Chondrocyte (in vitro differentiated cells): ENCODE measurements at places on chromosomes 16 and 17. TPM values are rescaled to one million over a fixed set of nuclear protein-coding genes. Genes with fewer than 3 reads are reported as not detected.

DNA sequence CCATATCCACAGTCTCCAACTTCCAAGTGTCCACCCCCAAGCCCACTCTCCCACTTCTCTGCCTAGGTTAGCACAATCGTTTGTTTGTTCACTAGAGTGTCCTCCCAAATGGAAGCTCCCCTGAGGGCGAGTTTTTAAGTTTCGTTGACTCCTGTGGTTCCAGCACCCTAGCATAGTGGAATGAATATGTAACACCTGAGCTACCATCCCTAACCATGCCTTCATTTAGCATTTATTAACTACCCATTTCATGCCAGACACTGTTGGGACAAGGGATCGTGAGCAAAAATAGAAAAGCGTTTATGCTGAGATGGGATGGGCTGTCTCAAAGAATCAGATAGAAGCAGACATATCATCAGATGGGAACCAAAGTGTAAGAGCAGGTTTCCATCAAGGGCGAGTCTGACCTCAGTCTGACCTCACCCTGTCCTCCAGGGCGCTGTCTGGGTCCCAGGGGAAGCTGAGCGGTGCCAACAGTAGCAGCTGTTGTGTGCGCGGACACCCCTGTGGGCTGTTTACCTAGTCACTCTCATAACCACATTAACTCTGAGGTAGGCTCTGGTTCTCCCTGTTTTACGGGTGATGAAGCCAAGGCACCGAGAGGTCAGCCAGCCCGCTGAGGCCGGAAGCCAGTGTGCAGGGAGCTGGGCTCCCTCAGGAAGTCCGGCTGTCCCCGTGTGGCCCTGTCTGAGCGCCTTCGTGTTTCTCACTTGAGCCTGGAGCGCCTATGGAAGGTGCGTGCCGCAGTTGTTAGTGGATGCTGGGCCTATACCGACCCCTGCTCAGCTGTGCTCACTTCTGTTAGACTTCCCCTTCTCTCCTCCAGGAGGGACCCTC is 6.2 kb downstream of the CNP start:
- peaks cover 31% of the 10 kb centered on the region for H3K4me1 ChIP-seq
- H3K4me3 ChIP-seq = no peak overlapping the region
- no peaks in the 10 kb centered on the region for H3K27me3 ChIP-seq
- peak; percentile 65 for DNase-seq

DNA sequence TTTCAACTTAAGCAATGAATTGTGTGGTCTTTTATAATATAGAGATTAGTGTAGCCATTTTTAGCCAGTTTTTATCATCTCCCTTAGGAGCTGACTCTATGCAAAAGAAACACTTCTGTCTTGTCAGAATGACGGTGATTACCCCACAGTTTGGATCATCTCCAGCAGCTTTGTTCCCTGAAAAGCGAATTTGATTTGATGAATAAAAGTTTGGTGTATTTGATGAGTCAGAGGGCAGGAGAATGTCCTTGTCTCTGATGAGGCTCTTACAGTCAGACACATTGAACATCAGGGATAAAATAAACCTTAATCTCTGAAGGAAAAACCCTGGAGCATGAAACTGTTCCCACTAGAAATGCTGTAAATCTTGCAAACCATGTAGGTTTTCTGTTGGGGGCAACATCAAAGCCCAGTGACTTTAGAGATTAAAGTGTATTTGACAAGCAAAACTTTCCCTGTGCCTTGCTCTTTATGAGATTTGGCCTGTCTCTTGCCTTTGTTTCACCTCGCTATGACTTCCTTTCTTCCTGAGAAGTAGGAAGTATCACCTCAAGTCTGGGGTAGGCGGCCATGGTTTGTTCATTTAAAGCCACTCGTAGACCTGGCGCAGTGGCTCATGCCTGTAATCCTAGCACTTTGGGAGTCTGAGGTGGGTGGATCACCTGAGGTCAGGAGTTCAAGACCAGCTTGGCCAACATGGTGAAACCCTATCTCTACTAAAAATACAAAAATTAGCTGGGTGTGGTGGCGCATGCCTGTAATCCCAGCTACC is 209.3 kb downstream of the FTO start:
- H3K4me3 ChIP-seq = no peak overlapping the region
- DNase-seq = no peak
- H3K36me3 ChIP-seq = no peaks in the 10 kb centered on the region
- H3K27ac ChIP-seq = peak overlapping the region; percentile 0
- H3K4me1 ChIP-seq = peaks cover 37% of the 10 kb centered on the region
- no peaks in the 10 kb centered on the region for H3K27me3 ChIP-seq

GRCh38 chr17:33106525-33107165 is 115.0 kb downstream of the SPACA3 start:
- no peak for DNase-seq
- H3K27me3 ChIP-seq = peaks cover 3% of the 10 kb centered on the region
- H3K4me3 ChIP-seq = no peak overlapping the region
- no peaks in the 10 kb centered on the region for H3K36me3 ChIP-seq

DNA sequence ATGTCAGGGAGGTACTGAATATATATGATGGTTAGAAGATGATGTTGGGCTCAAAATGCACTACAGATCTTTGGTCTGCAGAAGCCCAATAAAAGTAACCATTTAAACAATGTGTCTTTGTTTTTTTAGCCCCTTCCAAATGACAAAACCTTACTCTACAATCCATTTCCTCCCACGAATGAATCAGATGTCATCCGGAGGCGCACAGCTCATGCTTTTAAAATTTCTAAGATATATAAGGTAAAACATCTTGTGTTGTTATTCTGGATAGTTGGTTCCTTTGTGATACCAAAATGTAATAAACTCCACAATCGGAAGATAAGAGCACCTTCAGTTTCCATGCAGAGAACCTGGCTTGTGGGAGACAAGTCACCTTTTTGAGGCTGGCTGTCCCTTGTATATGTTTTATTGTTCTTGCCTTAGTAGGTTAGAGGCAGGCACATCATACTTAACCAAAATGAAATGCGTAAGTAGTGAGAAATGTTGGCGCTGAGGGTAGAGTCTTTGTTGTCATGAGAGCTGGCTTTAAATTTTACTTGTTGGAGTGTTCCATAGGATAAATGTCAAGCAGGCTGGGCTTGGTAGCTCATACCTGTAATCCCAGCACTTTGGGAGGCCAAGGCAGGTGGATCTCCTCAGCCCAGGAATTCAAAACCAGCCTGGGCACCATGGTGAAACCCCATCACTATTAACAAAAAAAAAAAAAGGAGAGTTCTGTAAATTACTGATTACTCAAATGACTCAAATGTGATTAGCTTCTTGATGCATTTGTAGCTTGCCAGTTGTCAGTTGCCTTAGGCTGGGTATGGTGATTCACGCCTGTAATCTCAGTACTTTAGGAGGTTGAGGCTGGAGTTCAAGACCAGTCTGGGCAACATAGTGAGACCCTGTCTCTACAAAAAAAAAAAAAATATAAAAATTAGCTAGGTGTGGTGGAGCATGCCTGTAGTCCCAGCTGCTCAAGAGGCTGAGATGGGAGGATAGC is 19.7 kb upstream of the SNTB2 start:
- H3K27ac ChIP-seq = peak overlapping the region; percentile 20
- H3K4me1 ChIP-seq = peaks cover 33% of the 10 kb centered on the region
- no peak overlapping the region for H3K4me3 ChIP-seq
- DNase-seq = no peak
- no peaks in the 10 kb centered on the region for H3K27me3 ChIP-seq

The FDXR gene
- total RNA-seq = 7.2 to 11.6 TPM (median 9.0 TPM) in 3 replicates

The CRAMP1 gene
- total RNA-seq = 17.8 to 21.2 TPM (median 20.5 TPM) in 3 replicates

The CA10 gene
- total RNA-seq = not detected in 3 replicates
